ENCODE measurements at places on chromosomes 1 and 21.

DNA sequence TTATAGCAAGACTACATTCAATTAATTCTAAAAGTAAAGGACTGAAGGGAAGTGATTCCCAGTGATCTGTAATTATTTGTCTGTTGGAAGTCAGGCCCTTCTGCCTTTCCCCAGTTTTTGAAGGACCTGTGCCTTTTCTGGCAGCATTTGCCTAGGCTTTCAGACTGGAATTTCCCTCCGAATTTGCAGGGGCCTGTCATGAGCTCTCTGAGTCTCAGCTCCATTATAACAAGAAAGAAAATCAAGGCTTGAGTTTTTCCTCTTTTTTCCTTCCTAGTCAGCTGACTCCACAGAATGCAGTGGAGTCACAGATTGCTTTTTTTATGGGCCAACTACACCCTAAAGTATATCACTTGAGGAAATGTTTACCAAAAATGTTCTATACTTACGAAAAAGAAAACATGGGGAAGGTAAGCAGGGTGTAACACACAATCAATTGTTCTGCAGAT, 1.1 kb downstream of the NR5A2 start:
- DNase-seq = no peak

- DNase-seq = no peak
These were observed 16.0 kb downstream of the COL9A2 start for GRCh38 chr1:40301066-40301465.

DNA sequence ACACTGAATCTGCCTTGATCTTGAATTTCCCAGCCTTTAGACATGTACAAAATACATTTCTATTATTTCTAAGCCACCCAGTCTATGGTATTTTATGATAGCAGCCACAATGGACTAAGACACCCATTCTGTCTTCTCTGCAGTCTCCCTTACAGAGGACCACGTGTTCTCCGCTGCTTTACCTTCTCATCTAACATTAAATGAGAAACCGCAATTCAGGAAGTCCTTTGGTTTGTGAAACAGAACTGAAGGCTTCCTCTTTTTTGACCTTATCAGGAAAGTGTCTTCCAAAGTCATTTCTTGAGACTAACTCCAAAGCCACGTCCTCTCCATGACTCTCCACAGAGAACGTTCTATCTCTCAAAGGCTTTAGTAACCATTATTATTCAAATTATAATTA, 560.1 kb downstream of the OMA1 start:
- no peak for DNase-seq

DNA sequence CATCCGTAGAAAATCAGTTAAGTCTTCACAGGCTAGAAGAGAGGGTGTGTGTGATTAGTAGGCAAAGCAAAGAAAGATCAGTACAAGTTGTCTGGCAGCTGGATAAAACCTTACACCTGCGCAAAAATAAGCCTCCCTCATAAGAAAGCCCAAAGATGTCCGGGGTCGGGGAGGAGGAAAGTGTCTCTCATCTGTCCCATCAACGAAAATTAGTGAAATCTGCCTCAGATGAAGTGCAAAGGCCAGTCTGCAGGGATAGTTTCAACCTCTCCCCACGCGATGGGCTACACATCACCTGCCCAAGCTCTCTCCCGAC, 333.9 kb downstream of the SRGAP2C start:
- DNase-seq = no peak

DNA sequence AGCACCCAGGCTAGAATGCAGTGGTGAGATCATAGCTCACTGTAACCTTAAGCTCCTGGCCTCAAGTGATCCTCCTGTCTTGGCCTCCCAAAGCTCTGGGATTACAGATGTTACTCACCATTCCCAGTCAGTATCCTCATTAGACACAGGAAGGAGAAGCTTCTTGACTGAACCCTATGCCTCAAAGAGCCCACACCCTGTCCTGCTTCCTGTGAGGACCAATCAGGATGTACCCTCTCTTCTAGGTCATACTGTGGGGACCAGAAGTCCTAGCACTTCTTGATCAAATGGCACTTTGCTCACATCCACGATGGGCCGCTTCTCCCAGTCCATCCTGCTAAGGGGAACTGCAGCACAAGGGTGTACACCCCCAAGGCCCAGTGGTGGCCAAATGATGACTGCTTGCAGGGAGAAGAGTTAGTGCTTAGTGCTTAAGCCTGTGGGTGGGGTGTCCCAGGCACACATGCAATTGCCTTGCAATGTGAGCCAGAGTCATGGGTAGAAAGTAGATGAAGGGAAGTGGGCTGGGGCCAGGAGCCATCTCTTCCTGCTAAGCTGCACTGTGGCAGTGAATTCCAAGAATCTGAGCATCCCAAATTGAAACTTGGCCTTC, 9.8 kb downstream of the CD34 start:
- DNase-seq = no peak

GRCh38 chr1:212690816-212691403, 8.7 kb downstream of the BATF3 start:
- DNase-seq = no peak

GRCh38 chr1:223748405-223748772, 36.0 kb downstream of the CAPN2 start:
- no peak for DNase-seq

DNA sequence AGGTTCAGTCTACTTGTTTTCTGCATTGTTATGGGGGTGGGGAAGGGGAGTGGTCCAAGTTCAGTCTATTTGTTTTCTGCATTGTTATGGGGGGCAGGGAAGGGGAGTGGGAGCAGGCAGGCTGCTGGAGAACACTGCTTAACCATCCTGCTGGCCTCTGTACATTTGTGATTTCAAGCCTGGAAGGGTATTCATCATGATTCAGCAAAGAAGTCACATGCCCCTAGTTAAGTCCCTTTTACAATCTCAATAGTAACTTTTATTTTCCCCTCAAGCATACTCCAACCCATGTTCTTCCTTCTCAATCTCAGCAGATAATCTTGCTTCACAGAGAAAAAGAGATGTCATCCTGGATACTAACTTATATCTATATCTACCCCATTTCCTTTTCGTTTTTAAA, 7.9 kb downstream of the LYST start:
- DNase-seq = no peak

DNA sequence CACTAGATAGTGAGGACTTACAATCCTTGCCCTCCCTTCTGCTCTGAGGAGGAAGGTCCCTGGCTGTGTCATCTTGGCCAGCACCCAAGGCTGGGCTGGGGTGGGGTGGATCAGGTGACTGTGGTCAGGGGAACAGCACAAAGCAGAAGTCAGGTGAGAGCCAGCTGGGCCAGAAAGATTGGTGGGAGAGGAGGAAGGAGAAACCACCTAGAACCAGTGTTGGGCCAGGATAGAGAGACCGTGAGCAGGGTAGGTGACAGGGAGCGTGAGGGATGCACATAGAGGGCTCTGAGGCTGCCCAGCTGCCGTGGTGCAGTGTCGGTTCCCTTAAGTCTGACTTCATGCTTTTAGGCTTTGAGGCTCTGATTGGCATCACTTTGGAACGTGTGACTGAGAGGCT, 22.7 kb downstream of the NCF2 start:
- no peak for DNase-seq

DNA sequence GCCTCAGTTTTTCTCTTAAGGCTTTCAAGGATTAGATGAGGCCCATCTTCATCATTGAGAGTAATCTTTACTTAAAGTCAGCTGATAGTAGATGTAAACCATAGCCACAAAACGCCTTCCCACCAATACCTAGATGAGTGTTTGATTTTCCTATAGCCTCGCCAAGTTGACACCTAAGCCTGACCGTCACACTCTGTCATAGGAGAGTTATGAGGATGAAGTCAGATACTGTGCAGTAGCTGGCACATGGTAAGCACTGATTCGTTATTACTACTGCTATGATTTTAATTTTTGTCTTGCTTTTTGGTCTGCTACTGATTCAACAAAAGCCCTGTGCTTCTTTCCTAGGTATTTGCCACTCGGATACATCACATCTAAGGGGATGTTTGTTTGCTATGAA, 395.5 kb downstream of the RPS6KC1 start:
- no peak for DNase-seq

GRCh38 chr1:84861988-84862644, 30.9 kb downstream of the LPAR3 start:
- DNase-seq = no peak

DNA sequence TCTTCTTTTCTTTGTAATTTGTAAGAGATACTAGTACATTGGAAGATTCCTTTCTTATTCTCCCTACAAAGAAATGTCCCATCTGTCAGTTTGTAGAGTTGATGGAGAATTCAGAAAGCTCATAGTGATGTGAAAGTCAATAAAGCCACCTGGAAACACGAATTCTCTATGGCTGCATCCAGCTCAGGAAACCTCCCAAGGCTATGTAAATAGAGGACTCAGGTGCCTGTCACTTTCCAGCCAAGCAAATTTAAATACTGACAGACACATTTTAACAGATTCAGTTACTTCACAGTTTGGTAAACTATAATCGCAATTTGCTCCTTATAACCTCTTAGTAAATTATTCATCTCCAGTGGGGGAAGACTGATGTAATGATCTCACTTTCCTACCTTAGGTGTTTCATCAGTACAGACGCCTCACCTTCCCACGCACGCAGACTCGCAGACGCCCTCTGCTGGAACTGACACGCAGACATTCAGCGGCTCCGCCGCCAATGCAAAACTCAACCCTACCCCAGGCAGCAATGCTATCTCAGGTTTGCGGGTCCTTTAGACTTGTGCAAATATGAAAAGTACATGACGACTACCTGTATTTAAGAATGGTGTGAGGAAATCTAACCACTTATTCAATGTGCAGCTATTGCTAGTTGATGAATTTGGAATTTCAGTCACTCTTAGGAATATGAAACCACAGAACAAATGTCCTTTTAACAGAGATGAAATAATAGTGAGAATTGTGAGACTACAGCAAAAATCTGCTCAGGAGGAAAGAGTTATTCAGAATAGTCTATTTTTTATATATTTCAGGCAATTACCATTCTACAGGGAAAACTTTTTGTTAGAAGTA, 60.6 kb downstream of the PTPRC start:
- peak; percentile 79 for DNase-seq
